Lower leg skin (tissue), 4 donors: ENCODE measurements at places on chromosomes 4 and X.

DNA sequence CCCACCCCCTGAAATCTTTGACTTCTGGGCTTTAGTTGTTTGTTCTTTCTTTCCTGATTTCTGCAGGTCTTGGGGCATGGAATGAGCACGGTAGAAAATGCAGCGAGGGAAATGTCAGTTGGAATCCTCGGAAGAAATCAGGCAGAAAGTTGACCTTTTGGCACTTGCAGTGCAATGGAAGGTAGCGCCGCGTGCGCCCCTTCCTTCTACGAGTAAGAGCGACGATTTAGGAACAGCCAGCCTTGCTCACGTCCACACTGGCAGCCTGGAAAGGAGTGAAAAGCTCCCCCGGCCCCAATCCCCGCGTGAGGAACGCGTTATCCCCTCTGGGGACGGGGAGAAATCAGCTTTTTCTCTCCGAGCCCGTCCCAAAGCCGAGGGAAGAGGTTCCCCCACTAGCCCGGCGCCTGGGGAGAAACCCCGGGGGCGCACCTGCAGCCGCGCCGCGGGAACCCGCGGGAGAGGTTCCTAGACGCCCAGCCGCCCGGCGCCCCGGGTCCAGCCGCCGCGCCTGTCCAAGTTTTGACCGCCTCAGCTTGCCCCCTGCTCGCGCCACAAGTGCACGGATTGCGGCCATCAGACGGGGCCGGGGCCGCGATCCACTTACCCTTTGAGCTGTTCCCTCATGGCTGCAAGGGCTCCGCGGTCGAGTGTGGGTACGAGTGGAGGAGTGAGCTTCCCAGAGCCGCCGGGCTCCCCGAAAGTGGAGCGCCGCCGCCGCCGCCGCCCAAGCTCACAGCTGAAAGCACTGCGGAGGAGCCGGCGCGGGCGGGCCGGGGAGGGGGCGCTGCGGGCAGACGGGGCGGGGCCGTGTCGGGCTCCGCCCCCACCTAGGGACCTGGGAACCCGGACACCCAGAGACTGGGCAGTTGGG, 194.6 kb upstream of the FTHL17 start:
- peak; percentile 89 for DNase-seq

- DNase-seq, result no peak
Observed at GRCh38 chr4:161442921-161443320, 720.9 kb downstream of the FSTL5 start.

GRCh38 chr4:13541720-13542576, 2.4 kb downstream of the NKX3-2 start:
- no peak for DNase-seq

- peak; percentile 28 for DNase-seq
Observed at GRCh38 chr4:140300271-140300970, 73.0 kb upstream of the SCOC start.

DNA sequence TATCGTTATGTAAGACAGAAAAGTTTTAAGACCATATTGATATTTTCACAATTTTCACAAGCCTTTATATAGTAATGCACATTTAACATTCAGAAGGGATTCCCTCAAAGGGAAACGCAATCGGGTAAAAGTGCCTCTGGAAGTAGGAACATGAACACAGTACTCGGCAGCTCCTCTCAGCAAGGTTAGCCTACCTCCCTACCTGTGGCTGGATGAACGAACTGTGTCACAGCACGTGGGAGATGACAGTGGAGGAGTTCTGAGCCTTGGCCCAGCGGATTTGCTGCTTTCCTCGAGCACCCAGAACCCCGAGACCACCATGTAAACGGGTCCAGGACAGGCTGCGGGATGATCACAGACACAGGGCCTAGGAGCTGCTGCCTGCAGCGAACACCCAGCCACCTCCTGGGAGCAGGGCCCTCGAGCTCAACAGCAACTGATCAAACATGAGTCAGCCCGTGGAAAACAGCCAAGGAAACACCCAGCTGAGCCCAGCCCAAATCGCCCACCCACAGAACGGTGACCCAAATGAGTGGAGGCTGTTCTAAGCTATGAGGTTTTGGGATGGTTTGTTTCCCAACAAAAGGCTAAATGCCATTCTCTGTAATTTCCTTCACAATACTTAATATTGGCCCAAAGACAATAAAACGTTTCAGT, 30.4 kb downstream of the FAT1 start:
- DNase-seq, result peak; percentile 87

DNA sequence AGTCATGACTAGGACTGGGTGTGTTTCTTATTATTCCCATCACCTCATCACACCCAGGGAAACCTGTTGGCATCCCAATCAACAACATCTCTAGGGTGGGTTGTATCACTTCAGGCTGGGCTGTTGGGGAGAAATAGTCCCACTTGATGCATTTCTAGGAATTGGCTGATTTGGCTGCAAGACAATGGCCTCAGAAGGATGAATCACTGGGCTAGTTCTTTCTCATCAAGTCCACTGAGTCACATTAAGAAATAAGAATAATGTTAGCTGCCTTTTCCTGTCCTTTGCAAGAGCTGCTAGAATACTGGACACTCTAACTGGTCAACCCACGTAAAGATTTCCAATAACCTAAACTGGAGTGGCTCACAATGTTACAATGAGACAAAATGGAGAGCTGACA, 104.2 kb downstream of the CHRDL1 start:
- DNase-seq, result no peak

- no peak for DNase-seq
Observed at GRCh38 chr4:105415281-105415744, 58.5 kb downstream of the PPA2 start.

DNA sequence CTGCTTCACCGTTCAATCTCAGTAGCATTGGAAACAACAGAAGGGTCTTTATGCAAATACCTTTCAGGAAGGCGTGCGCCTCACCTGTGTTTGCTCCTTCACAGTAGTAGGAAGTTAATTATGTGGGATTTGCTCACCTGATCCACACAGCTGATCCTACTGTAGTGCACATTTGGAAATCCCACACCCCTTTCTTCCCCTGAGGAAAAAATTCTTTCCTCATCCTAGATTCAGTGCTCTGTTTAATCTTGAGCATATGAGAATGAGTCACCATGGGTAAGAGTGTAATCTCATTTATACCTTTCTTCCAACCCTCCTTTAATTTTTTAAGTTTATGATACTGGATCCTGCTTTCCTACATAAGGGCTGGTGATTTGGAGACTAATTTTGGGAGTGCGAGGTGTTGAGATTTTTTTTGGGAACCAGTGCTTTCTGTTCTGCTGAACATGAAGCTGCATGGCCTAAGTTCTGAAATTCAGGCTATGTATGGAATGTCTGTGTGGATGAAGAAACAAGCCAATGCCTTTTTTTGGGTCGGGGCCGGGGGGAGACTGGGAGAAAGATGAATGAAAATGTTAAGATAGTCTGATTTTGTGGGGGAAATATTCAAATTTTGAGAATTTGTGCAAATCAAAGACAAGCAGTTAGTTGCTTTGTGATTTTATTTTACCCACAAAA, 19.0 kb downstream of the GAB1 start:
- no peak for DNase-seq

DNA sequence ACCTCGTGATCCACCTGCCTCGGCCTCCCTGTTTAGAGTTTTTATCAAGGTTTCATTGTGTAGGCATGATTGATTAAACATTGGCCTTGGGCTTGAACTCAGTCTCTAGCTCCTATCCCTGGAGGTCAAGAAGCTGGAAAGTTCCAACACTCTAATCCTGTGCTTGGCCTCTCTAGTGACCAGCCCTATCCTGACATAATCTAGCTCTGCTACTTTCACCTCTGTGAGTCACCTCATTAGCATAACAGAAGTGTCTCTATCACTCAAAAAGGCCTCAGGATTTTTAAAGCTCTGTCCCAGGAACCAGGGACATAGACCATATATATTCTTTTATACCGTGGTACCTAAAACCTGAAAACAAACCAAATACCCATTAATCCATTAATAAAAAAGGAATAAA, 377.5 kb downstream of the CENPC start:
- no peak for DNase-seq

DNA sequence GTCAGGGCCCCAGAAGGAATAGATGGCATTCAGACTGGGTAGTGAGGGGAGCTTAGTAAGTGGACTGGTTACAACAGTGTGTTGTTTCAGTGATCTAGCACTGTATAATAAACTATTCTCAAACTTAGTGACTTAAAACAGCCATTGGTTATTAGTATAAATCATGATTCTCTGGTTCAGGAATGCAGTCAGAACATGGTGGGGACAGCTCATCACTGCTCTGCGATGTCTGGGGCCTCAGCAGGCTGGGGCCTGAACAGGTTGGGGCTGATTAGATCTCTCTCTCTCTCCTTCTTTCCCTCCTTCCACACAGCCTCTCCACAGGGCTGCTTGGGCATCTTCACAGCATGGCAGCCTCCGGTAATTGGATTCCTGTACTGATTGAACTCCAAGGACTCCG, 160.4 kb downstream of the GATB start:
- no peak for DNase-seq

- DNase-seq, result no peak
Observed at GRCh38 chr4:519885-520682, 21.1 kb downstream of the PIGG start.

GRCh38 chrX:24202465-24203031, 53.0 kb downstream of the ZFX start:
- no peak for DNase-seq

GRCh38 chr4:8690216-8691150, 97.9 kb downstream of the CPZ start:
- DNase-seq, result peak; percentile 68

GRCh38 chr4:76850010-76850441, 47.9 kb downstream of the SOWAHB start:
- no peak for DNase-seq

- no peak for DNase-seq
Observed at GRCh38 chr4:56286763-56287162, 100.5 kb downstream of the AASDH start.

GRCh38 chr4:78764498-78764961, 11.6 kb upstream of the BMP2K start:
- DNase-seq, result no peak

DNA sequence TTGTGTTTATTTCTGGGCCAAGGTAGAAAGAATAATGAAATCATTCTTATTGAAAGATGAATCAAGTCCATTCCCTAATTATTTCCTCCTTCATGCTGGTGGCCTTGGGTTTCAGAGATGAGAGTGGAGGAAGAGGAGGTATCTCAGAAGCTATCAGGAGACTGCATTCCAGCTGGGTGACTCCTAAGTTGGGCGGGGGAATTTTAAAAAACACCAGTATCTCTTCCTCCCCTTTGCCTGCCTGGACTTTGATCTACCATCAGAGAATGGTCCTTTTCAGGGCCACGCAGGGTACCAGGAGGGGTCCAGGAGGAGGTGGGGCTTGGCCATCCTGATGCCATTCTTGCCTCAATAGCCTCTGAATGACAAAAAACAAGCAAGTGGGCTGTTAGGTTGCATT, 104.4 kb downstream of the ASMT start:
- DNase-seq, result no peak

DNA sequence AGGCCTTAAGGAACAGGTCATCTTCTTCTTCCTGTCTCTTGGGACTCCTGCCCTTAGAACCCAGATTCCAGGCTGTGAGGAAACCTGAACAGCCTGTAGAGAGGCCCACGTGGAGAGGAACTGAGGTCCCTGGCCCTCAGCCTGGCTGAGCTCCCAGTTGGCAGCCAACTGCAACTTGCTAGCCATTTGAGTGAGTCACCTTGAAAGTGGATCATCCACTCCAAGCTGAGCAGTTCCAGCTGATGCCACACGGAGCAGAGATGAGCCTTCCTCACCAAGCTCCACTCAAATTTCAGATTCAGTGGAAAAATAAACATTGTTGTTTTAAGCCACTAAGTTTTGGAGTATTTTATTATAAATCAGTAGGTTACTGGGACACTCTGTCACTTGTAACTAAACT, 392.5 kb downstream of the BCOR start:
- peak; percentile 90 for DNase-seq

DNA sequence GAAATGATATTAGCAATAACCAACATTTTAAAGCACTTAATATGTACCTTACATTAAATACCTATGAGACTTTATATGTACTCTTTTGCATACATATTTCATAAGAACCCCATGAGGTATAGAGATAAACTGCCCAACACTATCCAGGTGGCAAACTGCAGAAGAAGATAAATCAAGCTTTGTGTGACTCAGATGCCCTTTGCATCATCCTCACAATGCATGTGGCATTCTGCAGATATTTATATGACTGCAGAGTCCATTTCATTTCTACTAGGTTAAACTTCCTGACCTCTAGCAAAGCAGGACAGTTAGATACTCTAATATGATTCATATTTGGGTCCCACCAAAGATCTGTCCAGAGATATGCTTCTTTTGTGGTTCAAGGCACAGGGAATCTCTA, 85.6 kb upstream of the RASGEF1B start:
- DNase-seq, result no peak

DNA sequence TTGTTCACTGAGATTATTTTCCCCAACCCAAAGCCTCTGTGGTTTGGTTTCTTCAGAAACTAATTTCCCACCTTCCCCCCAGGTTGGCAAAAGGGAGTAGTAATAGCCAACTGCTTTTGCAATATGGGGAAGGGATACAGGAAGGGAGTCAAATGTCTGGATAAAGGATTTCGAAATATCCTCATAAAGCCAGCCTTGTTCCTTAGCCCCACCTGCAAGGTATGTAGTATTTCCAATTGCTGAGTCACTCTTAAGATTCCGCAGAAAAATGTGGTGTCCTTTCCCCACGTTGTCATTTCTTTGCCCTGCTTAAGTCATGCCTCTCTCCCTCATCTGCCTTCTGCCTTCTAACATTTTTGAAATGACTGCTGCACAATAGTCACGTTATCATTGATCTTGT, 138.8 kb upstream of the DCAF8L1 start:
- DNase-seq, result no peak

DNA sequence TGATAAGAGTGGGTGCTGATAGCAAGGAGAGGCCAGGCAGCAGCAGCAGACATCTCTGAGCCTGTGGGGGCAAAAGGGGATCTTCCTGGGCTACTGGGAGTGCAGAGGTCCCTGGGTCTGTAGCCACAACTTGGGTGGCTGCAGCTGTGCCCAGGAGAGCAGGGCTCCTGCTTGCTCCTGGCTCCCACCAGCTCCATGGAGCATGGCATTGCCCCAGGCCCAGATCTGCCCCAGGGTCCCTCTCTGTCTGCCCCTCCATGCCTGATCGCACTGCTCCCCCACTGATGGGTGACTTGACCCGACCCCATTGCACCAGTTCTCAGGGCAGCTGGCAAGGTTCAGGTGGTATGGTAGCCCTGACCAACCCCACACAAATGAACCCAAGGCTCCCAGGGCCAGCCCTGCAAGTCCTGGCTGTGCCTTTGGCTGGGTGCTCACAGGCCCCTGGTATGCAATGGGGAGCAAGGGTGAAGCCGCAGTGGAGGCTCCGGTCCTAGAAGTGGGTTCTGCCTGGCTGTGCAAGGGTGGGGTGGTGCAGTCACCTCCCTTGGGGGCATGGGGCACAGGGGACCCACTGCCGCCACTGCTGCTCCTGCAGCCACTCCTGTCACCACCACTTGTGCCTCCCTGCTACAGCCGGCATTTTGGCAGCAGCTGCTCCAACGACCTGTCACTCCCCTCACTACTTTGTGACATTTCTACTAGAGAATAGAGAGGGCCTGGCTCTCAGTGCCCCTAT, 184.9 kb downstream of the NPFFR2 start:
- no peak for DNase-seq
